H9 (cell line): ENCODE measurements at places on chromosomes 2 and 18.

DNA sequence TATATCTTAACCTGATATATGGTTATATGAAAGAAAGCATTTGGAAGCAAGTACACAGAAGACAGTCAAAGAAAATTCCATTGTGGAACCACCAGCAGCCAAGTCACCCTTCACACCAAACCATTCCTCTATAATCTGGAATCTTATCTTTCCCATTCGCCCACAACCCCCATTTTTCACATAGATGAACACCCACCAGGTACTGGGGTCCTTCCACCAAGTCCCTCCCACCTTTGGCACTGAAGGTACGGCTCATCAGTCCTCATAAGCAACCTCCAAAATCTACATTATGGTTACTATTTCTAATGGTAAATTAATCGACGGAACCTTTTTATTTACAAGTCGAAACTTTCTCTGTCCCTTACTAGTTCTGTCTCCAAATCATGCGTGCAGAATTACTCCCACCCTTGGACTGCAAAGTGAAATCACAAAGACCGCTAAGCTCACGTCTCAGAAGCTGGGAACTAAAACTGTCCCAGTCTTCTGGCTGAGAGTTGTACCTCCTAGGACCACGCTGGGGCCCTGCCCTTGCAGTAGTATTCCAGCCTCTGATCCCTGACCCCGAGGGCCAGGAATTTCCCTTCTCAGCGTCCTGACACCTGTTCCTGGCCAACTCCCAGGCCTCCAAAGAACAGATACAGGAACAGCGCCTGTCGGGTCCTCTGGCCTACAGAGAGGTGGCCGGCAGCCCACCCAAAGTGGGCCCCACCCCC is 702 bp downstream of the OLA1 start:
- peak; percentile 53 for DNase-seq

- DNase-seq: no peak
These were observed 48.6 kb upstream of the SEC11C start for GRCh38 chr18:59090966-59091603.

GRCh38 chr2:207746131-207746530 is 23.6 kb downstream of the FZD5 start:
- peak; percentile 49 for DNase-seq

DNA sequence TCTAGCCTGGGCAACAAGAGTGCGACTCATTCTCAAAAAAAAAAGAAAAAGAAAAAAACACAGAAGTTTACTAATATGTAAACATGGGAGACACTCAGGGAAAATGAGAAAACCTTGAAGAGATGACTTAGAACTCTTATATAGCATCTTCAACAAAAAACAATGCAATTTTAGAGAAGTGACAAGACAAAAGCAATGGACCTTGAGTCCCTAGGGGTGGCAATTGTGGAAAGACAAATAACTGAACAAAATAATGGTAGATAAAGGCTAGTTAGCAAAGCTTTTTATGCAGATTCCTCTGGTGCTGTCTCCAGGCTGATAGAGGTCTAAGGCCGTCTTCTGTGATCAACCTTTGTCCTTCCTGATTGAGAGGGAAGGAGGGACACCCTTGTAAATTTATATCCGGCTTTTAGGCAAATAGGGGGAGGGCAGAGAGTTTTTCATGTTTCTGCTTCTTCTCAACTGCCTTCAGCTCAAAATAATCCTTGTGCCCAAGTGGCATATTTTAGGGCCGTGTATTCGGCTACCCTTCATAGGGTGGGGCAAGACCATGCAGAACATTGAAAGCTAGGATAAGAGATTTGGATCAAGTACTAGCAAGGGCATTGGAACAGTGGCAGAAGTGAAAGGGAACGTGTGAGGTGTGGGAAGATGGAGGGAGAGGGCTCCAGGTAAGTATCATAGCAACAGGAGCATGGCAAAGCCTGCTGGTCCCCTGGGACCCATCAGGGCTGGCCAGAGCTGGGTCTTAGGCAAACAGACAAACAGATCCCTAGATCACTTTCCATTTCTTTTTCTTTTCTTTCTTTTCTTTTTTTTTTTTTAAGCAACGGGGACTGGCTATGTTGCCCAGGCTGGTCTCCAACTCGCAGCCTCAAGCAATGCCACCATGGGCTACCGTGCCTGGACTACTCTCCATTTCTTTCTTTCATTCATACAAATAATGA is 116.2 kb upstream of the STPG4 start:
- DNase-seq: no peak

GRCh38 chr2:224843141-224843540 is 127.0 kb upstream of the CCDC195 start:
- DNase-seq: no peak

DNA sequence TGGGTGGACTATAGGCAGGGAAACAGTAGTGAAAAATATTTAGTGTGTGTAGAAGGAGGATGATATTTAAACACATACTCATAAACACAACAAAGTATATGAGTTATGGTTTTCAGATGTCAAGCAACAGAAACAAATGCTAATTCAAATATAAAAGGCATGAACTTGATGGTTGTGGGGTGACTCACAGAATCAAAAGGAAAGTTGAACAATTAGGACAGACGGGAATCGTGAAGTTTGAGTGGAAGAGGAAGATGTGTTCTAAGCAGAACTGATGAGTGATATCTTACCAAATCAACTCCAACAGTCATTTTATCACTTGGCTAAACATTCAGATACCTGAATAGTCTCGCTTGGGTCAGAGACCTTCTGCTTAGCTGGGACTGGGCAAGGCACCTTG is 53.6 kb upstream of the ITGA6 start:
- no peak for DNase-seq

DNA sequence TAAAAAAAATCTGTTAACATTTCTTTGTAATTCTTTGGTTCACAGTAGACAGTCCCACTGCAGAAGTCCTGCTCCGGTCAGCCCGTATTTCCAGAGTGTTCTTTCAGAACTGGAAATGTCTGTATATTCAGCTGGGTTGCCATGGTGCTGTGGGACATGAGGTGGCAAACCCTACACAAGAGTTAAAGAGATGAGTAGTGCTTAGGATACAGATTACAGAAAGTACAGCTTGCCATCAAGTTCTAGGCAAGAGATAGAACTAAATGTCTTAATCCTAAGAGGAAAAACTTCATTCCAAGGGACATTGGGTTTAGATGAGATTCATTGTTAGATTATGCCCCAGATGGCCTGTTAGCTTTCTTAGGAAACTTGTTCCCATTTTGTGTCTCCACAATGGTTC is 60.1 kb downstream of the FMNL2 start:
- DNase-seq: no peak

- no peak for DNase-seq
These were observed 45.4 kb downstream of the TTN start for GRCh38 chr2:178761759-178762371.

DNA sequence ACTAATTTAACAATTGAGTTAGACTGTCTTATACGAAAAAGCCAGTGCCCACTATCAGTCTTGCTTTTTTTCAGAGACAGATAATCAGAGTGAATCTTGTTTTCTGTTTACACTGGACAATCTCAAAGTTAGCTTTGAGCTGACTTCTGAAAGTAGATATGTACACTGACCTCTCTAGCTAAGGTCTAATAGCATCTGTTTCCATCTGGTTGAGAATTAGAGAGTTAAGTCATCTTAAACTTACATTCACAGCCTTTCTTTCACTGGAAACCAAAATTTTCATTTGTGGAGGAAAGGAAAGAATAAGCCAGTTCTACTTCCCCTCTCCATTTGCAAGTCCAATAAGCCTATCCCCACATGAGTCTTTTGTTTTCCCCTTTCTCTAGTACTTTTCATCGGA is 89.3 kb downstream of the VRK2 start:
- no peak for DNase-seq

DNA sequence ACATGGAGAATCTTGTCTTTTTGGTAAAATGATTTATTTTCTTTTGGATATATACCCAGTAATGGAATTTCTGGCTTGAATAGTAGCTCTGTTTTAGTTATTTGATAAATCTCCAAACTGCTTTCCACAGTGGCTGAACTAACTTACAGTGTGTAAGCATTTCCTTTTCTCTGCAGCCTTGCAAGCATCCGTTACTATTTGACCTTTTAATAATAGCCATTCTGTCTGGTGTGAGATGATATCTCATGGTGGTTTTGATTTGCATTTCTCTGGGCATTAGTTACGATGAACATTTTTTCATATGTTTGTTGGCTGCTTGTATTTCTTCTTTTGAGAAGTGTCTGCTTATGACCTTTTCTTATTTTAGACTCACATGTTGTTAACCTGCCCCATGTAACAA is 190.2 kb downstream of the GALR1 start:
- no peak for DNase-seq

DNA sequence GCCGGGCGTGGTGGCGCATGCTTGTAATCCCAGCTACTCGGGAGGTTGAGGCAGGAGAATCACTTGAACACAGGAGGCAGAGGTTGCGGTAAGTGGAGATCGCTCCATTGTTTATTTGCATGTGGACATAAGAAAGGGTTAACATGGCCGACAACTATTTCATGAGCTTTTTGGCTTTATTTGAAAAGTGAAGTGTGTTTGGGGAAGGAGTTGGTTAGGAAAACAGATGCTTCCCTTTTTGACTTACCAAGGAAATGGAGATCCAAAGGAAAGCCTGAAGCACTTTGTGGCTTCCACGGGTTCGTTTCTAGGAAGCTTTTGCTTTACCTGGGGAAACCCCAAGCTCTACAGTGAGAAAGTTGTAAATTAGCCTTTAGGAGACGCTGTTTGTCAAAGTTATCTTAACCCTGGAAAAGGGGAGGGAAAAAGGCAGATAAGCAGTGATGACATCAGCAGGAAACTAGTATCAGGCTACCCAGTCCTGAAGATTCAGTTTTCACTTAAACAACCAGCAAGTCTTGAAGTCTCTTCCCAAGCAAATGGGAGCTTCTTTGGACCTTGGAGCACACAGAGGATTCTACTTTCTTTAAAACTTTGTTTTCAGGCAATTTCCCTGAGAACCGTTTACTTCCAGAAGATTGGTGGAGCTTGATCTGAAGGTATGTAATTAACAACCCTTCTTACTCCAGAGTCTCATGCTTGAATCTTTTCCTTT is at the start of gene CASP10:
TSS of gene CASP10 (plus strand) at position 492 of the 715 bp plus-strand sequence. CDS start 2,637 bp downstream, outside the sequence.
- DNase-seq: peak; percentile 37

- DNase-seq: no peak
These were observed 58.0 kb downstream of the CCDC88A start for GRCh38 chr2:55361465-55362189.

- no peak for DNase-seq
These were observed 44.0 kb downstream of the SGPP2 start for GRCh38 chr2:222468346-222468745.

- no peak for DNase-seq
These were observed 189.0 kb upstream of the COPS8 start for GRCh38 chr2:236896688-236897087.

DNA sequence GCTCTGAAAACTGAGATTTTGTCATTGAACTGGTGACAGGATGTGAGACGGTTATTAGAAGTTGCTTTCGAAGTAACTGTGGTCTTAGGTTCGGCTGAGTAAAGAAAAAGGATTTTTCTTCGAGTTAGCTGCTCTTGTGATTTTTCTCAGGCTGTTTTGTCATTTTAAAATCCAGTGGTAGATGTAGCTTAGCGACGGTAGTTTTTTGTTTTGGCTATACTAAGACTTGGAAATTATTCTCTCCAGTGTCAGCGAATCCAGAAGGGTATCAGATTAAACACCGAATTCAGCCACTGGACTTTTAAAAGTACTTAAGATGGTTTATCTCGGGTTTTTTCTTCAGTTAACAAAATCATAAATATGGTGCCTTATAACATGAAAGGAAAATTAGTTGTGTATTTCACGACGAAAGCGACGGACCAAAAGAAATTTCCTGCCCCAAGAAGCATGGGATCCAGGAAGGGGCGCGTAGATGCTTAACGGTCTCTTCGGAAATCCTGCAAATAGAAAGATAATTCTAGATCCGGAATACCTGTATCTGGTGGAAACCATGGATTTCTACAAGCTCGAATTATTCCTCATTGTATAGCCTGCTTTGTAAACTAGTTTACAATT is 1.2 kb downstream of the SFT2D3 start:
- DNase-seq: no peak

GRCh38 chr2:149921911-149922616 is 334.5 kb upstream of the MMADHC start:
- no peak for DNase-seq

GRCh38 chr2:162704496-162704895 is 134.1 kb downstream of the KCNH7 start:
- no peak for DNase-seq

GRCh38 chr2:102250278-102250821 is 61.0 kb upstream of the IL1RL1 start:
- no peak for DNase-seq

DNA sequence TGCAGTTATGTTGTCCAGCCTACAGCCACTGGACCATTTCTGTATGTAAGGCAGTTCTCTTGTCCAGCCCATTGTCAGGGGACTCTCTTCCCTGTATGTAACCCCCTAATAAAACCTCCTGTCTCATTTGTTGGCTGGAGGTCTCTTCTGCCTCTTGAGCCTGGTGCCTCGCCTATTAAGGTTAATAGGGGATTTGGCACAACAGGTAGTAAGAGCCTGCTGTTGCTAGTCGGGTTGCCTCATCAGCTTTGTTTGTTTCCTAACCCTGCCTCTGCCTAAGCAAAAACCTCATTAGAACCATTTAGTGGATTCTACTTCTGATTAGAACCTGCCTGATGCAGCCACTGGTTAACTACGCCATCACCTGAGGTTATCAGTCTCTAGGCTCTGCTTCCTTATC is 62.2 kb upstream of the STPG4 start:
- no peak for DNase-seq

DNA sequence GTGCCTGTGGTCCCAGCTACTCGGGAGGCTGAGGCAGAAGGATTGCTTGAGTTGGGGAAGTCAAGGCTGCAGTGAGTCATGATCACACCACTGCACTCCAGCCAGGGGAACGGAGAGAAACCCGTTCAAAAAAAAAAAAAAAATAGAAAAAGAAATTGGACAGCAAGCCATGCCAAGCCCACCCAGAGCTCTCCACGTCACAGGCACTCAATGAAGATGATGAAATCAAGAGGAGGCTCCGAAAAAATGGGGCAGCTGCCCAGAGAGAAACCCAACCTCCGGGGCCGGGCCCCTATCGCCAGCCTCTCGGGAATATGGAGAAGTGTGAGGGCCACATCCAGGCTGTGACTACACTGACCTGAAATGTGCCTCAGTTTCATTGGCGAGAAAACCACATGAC is 40.0 kb downstream of the BIN1 start:
- DNase-seq: no peak

DNA sequence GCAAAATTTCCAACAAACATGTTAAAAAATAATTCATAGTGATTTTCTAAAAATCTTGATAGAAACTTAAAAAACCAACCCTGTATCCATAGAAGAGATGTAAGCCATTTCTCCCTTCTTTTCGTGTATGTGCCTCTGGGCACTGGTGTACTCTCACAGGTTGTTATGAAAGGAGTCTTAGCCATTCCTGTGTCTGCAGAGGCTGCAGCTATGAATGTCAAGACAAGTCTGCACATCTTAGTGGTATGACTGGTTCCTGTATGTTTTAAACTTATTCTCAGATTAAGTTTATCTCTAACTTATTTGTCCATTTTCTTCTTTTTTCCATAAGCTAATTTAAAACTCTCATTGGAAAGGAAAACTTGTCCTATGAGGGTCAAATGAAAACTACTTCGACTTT is 84.0 kb downstream of the DPP4 start:
- DNase-seq: no peak
